ENCODE measurements at places on chromosomes 16 and 17.
A peak's percentile ranks its signal among the peaks of the same experiment; 100 is the strongest.

GRCh38 chr16:81179219-81179618 lies 59.3 kb upstream of the BCO1 start:
- DNase-seq = no peak

DNA sequence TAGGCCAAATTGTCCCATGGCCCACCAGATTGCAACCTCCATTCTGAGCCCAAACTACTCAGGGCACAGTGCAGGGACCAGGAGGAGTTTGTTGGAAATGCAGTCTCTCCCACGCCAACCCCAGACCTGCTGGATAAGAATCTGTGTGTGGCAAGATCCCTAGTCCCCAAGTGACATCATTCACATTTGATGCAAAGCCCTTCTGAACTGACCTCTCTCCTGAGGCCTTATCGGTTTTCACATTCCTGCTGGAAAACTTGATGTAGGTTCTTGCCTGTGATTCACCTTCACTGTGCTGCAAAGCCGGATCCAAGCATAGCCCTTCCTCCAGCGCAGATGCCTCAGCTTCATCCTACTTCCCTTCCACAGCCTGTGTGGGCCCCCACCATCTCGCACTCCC lies 6.6 kb upstream of the SHCBP1 start:
- no peak for DNase-seq

GRCh38 chr16:56337131-56337857 lies 88.1 kb downstream of the AMFR start:
- no peak for DNase-seq

- DNase-seq = no peak
Observed at GRCh38 chr17:57357830-57358430, 101.6 kb downstream of the MSI2 start.

GRCh38 chr16:12276576-12276975 lies 300.0 kb downstream of the SNX29 start:
- no peak for DNase-seq

- no peak for DNase-seq
Observed at GRCh38 chr17:57391076-57391825, 134.9 kb downstream of the MSI2 start.

DNA sequence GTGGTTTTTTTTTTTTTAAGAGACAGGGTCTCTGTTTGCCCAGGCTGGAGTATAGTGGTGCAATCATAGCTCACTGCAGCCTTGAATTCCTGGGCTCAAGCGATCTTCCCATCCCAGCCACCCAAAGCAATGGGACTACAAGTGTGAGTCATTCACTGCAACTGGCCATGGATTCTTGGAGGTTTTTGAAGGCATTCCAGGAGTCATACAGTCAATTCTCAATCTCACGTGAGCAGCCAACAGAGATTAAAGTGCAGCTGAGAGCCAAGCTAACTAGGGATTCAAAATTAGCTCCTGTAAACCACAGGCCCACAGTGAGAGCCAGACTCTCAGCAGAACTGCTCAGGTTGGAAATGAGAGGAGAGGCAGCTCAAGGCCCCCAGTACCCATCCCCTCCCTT lies 30.2 kb downstream of the XPO6 start:
- DNase-seq = peak; percentile 22

DNA sequence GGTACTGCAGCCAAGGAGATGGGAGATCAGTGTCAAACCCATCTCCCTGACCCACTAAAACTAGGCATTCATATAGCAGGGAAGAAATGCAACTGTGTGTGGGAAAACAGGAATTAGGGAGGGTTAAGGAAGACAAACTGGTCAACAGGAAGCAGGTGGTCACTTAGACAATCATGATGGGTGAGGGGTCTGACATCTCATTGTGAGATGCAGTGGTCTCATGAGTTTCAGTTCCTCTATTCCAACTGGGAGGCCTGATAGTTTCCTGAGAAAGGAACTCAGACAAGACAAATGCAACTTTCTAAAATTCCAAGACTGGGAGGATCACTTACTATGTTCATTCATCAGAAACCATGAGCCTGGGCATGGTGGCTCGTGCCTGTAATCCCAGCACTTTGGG lies 361.4 kb upstream of the C16orf82 start:
- DNase-seq = peak; percentile 6
